ENCODE measurements at places on chromosomes 7 and 10. TPM values are rescaled to one million over a fixed set of nuclear protein-coding genes. Genes with fewer than 3 reads are reported as not detected.

Gene SOSTDC1
- total RNA-seq, result under 0.01 TPM

DNA sequence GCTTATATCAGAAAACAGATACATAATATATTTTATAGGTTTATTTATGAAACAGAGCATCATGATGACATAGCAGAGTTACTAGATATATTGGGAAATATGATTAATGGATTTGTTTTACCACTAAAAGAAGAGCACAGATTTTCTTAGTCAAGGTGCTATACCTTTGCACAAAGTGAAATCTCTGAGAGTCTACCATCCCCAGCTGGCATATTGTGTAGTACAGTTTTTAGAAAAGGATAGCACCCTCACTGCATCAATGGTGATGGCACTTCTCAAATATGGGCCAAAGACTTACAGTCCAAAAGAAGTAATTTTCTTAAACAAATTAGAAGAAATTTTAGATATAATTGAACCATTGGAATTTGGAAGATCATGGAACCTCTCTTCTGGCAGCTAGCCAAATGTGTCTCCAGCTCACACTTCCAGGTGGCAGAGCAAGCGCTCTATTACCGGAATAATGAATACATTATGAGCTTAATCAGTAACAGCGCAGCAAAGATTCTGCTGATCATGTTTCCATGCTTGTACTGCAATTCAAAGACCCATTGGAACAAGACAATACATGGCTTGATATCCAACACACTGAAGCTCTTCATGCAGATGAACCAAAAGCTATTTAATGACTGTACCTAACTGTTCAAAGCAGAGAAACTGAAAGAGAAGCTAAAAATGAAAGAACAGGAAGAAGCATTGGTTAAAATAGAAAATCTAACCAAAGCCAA lies 21.9 kb upstream of the CREB3L2 start:
- no peak for DNase-seq

Gene CRYGN
- total RNA-seq, result not detected

Gene NKX2-3
- total RNA-seq, result not detected

DNA sequence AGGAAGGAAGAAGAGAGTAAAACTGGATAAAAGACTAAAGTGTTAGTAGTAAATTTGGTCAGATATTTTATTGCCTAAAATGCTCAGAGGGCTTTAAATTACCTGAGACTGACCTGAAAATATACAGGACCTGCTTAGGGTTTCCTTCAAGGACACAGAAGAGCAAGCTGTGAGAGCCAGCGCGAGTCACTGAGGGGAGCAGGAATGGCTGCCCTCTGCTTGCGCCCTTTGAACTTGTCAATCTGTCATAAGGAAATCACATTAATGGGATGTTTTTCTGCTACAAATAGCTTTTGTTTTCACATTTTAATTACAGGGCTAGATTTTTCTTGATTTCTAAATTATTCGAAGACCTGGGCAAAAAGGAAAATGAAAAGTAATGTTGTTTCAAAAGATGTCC lies 26.9 kb downstream of the DNAJB9 start:
- DNase-seq, result no peak

- DNase-seq, result no peak
Measured at GRCh38 chr10:77430530-77430929, 207.1 kb downstream of the KCNMA1 start.

DNA sequence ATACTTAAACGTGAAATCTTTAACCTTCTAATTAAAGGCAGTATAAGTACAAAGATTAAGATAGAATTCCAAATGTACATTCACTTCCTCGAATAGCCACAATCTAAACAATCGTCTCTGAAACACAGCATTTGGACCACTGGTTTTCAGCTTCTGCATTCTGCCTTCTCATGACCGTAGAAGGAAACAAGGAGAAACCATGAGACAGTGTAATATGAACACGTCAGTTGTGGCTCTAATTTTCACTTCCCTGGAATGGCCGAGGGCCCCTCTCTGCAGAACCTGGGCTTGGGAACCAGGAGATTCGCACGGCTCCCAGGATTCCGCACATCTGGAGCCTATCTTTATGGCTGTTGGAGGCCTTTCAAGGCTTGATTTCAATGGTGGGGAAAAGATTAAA lies 189.3 kb downstream of the KLF6 start:
- no peak for DNase-seq

Gene ZNF467
- not detected for total RNA-seq

Gene ZNF107
- 3.6 TPM for total RNA-seq

GRCh38 chr10:44394696-44395381 lies 9.9 kb upstream of the CXCL12 start:
- no peak for DNase-seq

GRCh38 chr7:35691366-35691765 lies 3.6 kb downstream of the HERPUD2 start:
- no peak for DNase-seq

DNA sequence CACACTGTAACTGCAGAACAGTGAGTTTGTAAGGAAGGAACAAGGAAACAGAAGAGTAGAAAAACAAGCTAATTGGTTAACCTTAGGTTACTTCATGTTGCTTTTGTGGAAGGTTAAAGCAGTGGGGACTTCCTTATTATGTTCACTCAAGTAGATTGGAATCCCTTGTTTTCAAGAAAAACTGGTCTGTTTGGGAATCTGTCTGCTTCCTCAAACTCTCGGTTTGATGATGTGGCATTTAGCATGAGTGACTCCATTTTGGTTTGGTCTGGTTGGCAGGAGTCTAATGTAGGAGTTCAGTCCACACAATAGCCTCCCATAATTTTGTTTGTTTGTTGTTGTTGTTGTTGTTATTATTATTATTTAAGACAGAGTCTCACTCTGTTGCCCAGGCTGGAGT lies 3.8 kb upstream of the TRIM56 start:
- no peak for DNase-seq

Gene ARHGAP12
- 42.2 TPM for total RNA-seq

DNA sequence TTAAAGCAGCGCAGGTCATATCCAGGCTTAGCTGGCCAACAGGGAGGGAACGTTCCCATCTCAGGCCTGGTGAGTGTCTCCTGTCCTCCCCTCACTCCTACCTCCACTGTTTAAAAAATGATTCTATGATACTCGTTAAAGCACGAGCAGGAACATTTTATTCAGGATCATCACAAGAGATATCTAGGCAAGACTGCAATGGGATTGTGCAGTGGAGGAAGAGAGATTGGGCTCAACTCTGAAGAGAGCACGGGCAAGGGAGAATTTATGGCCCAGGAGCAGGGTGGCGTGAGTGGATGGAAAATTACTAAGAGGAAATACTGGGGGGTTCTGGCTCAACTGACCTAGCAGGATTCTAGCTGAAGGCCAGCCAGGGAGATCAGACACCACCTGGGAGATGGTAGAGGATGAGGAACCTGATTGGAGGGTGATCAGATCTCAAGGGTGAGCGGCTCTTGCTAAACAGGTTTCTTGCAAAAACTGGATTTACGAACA lies 9.0 kb upstream of the HSPB1 start:
- no peak for DNase-seq

DNA sequence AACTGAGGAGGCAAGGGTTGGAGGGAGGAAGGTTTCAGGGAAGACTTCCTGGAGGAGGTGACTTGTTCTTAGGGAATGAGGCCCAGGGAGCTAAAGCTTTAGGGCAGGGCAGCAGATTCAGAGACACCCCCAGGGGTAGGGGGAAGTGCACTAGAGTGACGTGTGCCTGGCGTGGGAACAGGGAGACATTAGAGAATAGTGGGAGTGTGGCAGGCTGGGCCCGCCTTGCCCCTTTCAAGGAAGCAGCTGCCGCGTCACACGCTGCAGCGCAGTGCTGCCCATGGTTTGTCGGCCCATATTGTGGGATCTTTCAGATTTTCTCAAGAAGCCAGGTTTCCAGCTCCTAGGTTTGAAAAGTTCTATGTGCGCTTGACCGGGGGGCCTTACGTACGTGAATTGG lies 139.4 kb downstream of the LHPP start:
- DNase-seq, result no peak

DNA sequence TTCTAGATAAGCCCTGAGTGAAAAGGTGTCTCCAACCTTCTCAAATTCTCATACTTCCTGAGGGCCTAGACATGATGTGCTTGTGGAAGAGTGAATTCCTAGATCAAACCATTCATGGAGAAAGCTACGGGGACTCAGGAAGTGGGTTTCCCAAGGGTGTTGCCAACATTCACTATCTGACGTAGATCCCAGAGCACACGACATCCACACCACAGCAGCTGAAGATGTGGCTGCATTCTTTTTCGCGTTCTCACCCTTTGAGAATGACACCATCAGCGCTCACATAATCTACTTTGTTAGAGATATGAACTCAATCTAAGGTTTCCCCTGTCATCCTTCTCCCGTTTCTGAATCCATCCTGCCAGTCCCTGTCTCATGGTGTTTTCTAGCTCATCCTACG lies 290.8 kb downstream of the DNAJB6 start:
- no peak for DNase-seq

GRCh38 chr10:120948889-120949608 lies 97.9 kb downstream of the WDR11 start:
- peak; percentile 55 for DNase-seq

DNA sequence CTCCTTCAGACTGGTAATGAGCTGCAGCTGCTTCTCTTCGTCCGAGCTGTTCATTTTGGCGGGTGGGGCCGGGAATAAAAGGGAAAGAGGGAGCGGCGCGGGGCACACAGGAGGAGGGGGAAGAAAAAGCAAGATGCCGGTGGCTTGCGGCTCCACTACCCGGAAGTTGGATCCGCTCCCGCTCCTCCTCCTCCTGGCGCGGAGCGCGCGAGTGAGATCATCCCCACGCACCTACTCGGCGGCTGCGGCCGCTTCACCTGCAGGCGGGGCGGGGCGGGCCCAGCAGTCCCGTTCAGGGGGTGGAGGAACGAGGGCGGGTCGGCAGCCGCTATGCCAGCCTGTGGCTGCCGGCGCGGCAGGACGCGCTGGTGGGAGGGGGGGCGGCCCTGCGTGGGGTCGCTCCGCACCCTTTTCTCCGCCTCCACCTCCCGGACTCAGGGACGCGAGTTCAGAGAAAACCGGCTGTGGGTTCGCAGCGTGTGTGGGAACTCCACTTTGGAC lies at the start of gene SHTN1:
SHTN1 (minus strand) TSS at position 162 of the 501 bp plus-strand sequence; CDS start at position 54, 108 bp downstream.
- peak; percentile 50 for DNase-seq

Gene CHAT
- not detected for total RNA-seq

GRCh38 chr7:150666412-150666811 lies 19.1 kb upstream of the GIMAP2 start:
- DNase-seq, result no peak

Gene WDR91
- 5.2 TPM for total RNA-seq

- DNase-seq, result peak; percentile 1
Measured at GRCh38 chr10:29205787-29206186, 83.1 kb upstream of the LYZL1 start.

DNA sequence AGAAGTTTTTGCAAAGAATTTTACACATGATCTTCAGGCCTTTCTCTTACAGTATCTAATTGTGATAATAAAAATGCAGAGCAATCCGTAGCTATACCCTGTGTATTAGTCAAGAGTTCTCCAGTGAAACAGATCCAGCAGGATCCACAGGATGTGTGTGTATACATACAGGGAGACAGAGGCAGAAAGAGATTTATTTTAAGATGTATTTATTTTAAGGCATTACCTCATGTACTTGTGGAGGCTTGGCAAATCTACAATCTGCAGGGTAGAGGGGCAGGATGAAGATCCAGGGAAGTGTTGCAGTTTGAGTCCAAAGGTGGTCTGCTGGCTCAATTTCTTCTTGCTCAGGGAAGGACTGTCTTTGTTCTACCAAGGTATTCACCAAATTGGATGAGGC lies 41.7 kb downstream of the ARHGAP12 start:
- peak; percentile 81 for DNase-seq

- DNase-seq, result no peak
Measured at GRCh38 chr10:71660313-71660712, 59.3 kb downstream of the C10orf105 start.

- peak; percentile 72 for DNase-seq
Measured at GRCh38 chr7:121020249-121020988, 31.9 kb downstream of the CPED1 start.

- DNase-seq, result peak; percentile 73
Measured at GRCh38 chr10:93991596-93992284, 2.0 kb upstream of the PLCE1 start.

GRCh38 chr7:74040101-74040790 lies 12.3 kb downstream of the ELN start:
- DNase-seq, result no peak

GRCh38 chr7:110502888-110503465 lies 588.0 kb upstream of the LRRN3 start:
- peak; percentile 79 for DNase-seq

GRCh38 chr10:59311025-59311424 lies 51.3 kb downstream of the FAM13C start:
- DNase-seq, result no peak

DNA sequence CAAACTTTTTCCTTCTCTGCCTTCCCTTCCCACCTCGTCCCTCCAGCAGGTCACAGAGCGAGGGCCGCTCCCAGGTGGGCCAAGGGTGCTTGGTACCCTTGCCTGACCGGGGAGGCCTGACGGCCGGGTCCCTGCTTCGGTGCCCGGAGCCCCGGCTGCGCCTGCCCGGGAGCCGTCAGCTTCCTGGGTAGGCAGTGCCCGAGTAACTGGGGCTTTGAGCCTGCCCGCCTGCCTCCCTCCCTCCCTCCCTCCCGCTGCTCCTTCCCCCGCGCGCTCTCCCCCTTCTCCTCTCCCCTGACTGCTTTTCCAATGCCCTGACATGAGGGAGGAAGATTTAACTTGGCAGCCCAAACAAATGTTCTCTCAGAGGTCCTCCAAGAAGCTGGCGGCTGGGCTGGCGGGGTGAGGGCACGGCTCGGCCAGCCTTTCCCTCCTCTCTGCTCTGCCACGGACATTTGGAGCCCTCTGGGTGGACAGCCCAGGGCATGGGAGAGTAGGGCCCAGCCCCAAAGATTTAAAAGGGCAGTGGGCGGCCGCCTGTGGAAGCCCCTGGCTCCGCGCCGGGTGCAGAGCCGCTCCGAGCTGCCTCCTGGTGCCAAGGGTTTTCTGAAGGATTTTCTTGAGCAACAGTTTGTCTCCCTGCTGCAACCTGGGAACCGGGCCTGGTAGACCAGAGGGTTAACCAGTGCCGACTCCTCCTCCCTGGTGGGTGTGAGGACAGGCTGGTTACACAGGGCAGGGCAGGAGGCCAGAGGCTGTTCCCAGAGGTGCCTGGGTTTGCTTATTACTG lies 2.0 kb downstream of the ZMIZ1 start:
- DNase-seq, result peak; percentile 69

- no peak for DNase-seq
Measured at GRCh38 chr7:36758879-36759278, 34.6 kb upstream of the AOAH start.

Gene ALOX5
- not detected for total RNA-seq

DNA sequence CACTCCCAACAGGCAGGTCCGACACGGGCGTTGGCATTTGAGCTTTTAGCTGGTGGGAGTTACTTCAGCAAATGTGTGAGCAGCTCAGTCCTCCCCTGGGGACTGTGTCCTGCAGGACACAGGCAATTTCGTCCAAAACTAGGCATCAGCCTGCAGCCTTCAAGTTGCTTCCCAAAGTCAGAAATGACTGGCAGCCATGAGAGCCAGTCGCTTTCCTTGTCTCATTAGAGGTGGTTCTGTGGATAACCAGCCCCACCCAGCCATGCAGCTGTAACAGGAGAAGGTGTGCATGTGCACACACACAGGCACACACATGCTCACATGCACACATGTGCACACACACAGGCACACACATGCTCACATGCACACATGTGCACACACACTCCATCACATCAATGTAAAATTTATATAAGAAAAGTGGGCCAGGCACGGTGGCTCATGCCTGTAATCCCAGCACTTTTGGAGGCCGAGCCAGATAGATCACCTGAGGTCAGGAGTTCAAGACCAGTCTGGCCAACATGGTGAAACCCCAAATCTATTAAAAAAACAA lies 138.8 kb upstream of the TCERG1L start:
- no peak for DNase-seq

- no peak for DNase-seq
Measured at GRCh38 chr10:26574783-26575182, 122.7 kb upstream of the PDSS1 start.

Gene NPC1L1
- not detected for total RNA-seq

Measured in IMR-90 (cell line).